Naive thymus-derived CD4-positive, alpha-beta T cell (primary cell): ENCODE measurements at places on chromosomes 12 and 14.

DNA sequence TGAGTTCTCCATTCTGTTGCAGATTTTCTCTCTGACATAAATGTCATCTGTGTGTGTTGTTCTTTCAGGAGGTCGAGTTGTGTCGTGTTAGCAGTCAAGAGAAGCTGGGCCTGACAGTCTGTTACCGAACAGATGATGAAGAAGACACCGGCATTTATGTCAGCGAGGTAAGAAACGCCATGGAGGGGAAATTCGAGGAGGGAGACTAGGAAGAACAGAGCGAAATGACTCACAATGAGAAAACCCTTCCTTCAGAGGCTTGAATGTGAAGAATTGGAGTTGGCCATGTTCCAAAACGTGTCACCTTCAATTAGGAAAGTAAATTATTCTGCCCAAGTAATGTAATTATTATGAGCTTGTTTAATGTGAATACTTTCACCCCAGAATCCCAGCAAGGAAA, 364.5 kb downstream of the PDZRN4 start:
- no peak for DNase-seq
- no peak overlapping the region for H3K4me3 ChIP-seq
- H3K36me3 ChIP-seq = no peaks in the 10 kb centered on the region
- no peak overlapping the region for H3K27ac ChIP-seq
- no peaks in the 10 kb centered on the region for H3K27me3 ChIP-seq

GRCh38 chr12:18358077-18358476, 96.8 kb downstream of the PIK3C2G start:
- H3K4me3 ChIP-seq = no peak overlapping the region
- no peaks in the 10 kb centered on the region for H3K4me1 ChIP-seq
- DNase-seq = no peak

- H3K27ac ChIP-seq = no peak overlapping the region
- H3K4me1 ChIP-seq = peaks cover 41% of the 10 kb centered on the region
- peak overlapping the region; percentile 82 for H3K4me3 ChIP-seq
- H3K27me3 ChIP-seq = no peaks in the 10 kb centered on the region
Observed at GRCh38 chr12:75483431-75483830, 2.9 kb downstream of the GLIPR1 start.

- no peak for DNase-seq
- no peaks in the 10 kb centered on the region for H3K36me3 ChIP-seq
- H3K27ac ChIP-seq = no peak overlapping the region
Observed at GRCh38 chr12:131872154-131873051, 22.0 kb upstream of the ULK1 start.

GRCh38 chr12:90899456-90900182, 55.4 kb downstream of the CCER1 start:
- no peak overlapping the region for H3K27ac ChIP-seq
- no peaks in the 10 kb centered on the region for H3K27me3 ChIP-seq
- no peak for DNase-seq

DNA sequence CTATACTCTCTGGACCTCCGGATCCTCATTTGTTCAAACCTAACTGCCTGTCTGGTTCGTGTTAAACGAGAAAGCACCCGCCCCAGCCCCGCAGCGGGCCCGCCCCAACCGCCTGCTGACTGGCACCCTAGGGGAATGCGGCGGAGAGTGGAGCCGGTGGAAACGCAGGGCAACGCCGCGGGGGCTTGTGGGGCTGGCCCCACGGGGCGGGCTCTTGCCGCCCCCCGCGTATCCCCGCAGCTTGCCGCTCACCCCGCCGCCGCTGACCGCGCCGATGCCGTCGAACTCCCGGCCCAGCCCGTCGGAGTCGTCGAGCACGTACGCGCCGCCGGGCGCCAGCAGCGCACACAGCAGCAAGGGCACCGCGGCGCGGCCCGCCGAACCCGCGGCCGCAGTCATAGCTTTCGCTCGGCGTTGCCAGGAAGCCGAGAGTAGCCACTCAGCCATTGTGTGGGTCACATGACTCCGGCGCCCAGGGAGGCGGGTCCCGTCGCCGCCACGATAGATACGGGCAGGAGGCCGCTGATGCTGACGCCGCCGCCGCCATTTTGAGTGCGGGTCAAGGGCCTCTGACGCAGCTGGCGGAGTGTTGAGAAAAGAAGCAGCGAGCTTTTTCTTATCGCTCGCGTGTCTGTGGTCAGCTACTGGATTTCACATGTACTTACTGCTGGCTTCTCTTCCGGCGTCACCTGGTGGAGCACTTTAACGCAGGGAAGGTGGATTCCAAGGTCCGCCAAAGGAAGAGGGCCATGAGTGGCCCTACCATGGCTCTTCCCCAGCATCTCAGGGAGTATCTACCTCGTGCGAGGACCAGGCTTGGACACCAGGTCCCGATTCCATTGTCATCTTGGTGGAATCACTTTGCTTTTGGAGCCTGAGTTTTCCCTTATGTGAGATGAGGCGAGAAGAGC, at the start of gene GALC:
TSS of gene GALC (minus strand) at position 465 of the 911 bp plus-strand sequence. CDS start at position 447, 18 bp downstream.
- peak within 1 kb of the TSS; percentile 94 for H3K27ac ChIP-seq
- H3K36me3 ChIP-seq = no peaks in the 10 kb centered on the region
- peak; percentile 91 for DNase-seq
- H3K27me3 ChIP-seq = no peaks in the 10 kb centered on the region

GRCh38 chr14:100384819-100385813, 62.0 kb downstream of the SLC25A47 start:
- no peak for DNase-seq
- H3K36me3 ChIP-seq = no peaks in the 10 kb centered on the region
- H3K4me1 ChIP-seq = peaks cover 11% of the 10 kb centered on the region
- no peaks in the 10 kb centered on the region for H3K27me3 ChIP-seq

DNA sequence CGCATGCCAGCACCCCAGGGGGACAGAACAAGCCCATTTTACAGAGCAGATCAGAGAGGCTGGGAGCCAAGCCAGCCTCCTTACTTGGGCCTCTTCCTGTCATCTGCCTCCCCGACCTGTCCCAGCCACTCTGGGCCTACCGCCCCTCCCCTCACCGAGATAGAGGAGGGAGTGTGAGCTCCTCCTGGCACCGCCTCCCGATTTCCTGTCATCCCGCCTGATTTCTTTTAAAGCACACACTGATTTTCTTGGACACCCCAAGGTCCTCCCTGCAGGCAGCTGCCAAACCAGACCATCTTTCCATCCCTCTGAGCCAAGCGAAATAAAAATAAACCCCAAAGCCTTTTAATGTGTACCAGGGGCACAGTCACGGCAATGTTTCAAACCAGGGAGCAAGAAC, 108.4 kb downstream of the RFLNA start:
- H3K4me1 ChIP-seq = no peaks in the 10 kb centered on the region
- no peaks in the 10 kb centered on the region for H3K27me3 ChIP-seq
- DNase-seq = no peak
- peaks cover 3% of the 10 kb centered on the region for H3K36me3 ChIP-seq
- H3K4me3 ChIP-seq = no peak overlapping the region
- H3K27ac ChIP-seq = no peak overlapping the region

DNA sequence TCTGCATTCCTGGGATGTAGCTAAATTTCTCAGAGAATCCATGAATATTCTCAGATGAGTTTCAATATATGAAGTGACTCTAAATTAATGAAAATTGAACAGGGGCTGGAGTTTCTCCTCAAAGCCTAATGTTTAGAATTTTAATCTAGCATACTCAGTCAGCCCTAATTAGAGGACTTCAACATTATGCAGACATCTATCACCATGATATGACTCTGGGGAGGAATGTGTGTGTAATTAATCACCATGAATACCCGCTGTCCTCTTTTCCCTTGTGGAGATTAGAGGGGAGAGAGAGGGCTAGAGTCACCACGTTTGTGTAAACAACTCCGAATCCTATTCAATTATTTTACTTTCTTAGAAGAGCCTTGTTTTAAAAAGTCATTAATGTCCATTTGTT, 698.6 kb upstream of the MDGA2 start:
- H3K27ac ChIP-seq = no peak overlapping the region
- no peaks in the 10 kb centered on the region for H3K4me1 ChIP-seq
- no peak overlapping the region for H3K4me3 ChIP-seq
- no peak for DNase-seq

GRCh38 chr12:72974954-72975555, 702.9 kb downstream of the TRHDE start:
- H3K4me3 ChIP-seq = no peak overlapping the region
- H3K27ac ChIP-seq = no peak overlapping the region
- no peaks in the 10 kb centered on the region for H3K27me3 ChIP-seq
- no peaks in the 10 kb centered on the region for H3K4me1 ChIP-seq
- no peaks in the 10 kb centered on the region for H3K36me3 ChIP-seq
- no peak for DNase-seq

- no peak for DNase-seq
- H3K4me3 ChIP-seq = no peak overlapping the region
- H3K4me1 ChIP-seq = peaks cover 13% of the 10 kb centered on the region
Observed at GRCh38 chr12:57891542-57892228, 45.2 kb upstream of the CTDSP2 start.

DNA sequence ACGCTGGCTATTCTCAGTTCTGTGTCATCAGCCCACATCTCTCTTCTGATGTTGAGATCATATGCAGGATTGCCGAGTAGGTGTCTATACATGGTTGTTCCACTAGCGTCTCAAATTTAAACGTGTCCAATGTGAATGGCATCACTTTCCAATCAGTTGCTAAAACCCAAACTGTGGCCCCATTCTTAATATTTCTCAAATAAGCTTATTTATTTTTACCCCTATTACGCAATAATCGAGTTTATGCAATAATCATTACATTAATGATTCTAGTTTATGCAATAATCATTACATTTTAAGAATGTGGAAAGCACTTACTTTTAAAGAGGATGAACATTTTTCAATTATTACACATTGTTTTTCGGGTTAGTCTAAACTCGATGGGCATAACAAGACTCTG, 47.8 kb downstream of the ACSS3 start:
- no peaks in the 10 kb centered on the region for H3K27me3 ChIP-seq
- no peak for DNase-seq
- H3K36me3 ChIP-seq = no peaks in the 10 kb centered on the region
- H3K4me3 ChIP-seq = no peak overlapping the region

DNA sequence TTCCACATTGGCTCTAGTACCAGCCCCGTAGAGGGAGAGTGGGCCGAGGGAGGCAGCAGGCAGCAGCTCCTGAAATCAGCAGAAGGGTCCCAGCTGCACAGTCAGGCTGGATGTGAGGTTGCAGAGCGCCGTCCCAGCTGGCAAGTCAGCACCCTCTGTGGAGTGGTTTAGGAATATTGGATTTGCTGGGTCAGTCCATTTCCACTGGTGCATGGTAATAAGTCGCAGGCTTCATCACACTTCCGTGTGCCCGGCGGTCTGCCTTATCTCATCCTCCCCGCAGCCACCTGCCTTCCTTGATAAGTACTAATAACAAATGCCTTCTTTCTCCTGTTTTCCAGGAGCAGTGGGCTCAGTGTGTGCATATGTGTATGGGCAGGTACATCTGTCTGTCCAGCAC, 112.9 kb downstream of the TSPAN9 start:
- H3K27ac ChIP-seq = no peak overlapping the region
- no peaks in the 10 kb centered on the region for H3K27me3 ChIP-seq
- no peaks in the 10 kb centered on the region for H3K36me3 ChIP-seq
- no peak overlapping the region for H3K4me3 ChIP-seq

DNA sequence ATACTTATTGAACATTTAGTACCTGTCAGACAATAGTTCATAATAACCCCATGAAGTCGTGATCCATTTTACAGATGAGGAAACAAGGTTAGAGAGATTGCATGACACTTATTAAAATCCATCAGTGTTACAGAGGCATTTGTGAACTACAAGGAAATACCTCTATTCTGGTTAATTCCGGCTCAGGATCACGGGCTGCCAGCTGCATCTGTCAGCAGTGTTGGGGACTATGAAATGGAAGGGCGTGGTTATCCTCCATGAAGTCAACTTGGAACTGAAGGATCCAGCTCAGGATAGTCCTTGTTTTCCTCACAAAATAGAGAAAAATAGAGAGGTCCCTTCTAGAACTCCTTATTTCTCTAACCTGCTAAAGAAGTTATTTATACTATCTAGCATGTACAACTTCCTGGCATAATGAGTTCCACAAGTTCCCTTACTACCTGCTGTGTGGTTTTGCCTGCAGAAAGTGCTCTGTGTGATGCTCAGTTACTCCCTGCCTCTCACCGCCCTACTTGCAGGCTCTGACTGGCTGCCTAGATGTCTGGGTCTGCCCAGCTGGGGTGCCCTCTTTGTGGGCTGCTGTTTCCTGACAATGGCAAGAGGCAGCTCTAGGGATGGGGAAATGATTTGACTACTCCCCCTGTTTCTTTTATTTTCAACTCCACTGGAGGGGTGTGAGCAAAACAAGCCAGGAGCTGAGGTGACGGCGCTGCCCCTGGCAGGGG, 36.8 kb downstream of the PLXNC1 start:
- H3K36me3 ChIP-seq = no peaks in the 10 kb centered on the region
- DNase-seq = no peak
- no peaks in the 10 kb centered on the region for H3K27me3 ChIP-seq
- H3K4me3 ChIP-seq = no peak overlapping the region

GRCh38 chr12:55816881-55817344, 611 bp downstream of the SARNP start:
- H3K36me3 ChIP-seq = peaks cover 7% of the 10 kb centered on the region
- no peaks in the 10 kb centered on the region for H3K27me3 ChIP-seq
- peaks cover 22% of the 10 kb centered on the region for H3K4me1 ChIP-seq
- peak overlapping the region; percentile 88 for H3K27ac ChIP-seq
- DNase-seq = no peak
- H3K4me3 ChIP-seq = peak overlapping the region; percentile 94

DNA sequence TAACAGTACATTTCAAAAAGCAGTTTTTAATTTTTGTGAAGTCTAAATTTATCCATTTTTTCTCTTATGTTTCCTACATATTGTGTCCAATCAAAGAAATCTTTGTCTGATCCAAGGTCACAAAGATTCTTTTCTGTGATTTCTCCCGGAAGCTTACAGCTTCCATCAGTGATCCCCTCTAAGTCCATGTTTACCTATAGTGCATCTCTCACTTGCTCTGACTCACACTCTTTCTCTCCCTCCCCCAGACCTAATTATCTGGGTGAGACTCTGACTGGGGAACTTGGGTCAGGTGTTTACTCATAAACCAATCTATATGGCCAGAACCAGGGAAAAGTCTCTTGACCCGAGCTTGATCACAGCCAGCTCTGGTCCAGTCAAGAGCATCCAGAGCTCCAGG, 224.4 kb downstream of the SPTSSA start:
- H3K4me3 ChIP-seq = no peak overlapping the region
- H3K27ac ChIP-seq = no peak overlapping the region
- H3K4me1 ChIP-seq = no peaks in the 10 kb centered on the region
- H3K36me3 ChIP-seq = no peaks in the 10 kb centered on the region
- no peak for DNase-seq
